ENCODE measurements at places on chromosomes 12 and 14.
A peak's percentile ranks its signal among the peaks of the same experiment; 100 is the strongest.

GRCh38 chr12:94849411-94849976 is 154.0 kb downstream of the NDUFA12 start:
- no peak for DNase-seq

- DNase-seq: no peak
These were observed 25.0 kb downstream of the KIF21A start for GRCh38 chr12:39417916-39418315.

DNA sequence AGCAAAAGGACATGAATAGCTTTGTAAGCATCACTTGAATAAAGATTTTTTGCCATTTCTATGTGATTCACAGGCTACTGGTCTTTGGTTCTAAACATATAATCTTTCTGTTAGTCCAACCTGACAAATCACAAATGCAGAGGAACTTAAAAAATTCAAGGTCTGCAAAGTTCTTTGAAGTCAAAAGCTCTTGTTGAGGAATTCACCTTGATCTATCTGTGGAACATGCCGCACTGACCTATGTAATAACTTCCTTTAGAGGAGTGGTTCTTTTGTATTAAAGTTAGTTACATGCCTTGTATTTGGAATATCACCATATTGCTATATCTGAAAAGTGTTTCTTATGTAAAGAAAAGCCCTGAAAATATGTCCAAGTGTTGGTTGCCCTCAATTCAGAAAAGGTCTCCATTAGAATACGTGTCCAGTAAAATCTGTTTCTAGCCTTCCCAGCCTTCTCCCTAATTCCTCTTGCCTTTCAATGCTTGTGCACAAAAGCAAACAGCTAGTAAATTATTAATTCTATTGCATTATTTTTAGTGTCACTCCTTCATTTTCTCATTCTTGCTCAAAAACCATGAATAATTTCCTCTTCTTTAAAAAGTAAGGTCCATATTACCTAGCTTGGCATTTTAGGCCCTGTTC is 1192.8 kb downstream of the FLRT2 start:
- DNase-seq: no peak

- no peak for DNase-seq
These were observed 27.0 kb upstream of the CPM start for GRCh38 chr12:68959891-68960464.

DNA sequence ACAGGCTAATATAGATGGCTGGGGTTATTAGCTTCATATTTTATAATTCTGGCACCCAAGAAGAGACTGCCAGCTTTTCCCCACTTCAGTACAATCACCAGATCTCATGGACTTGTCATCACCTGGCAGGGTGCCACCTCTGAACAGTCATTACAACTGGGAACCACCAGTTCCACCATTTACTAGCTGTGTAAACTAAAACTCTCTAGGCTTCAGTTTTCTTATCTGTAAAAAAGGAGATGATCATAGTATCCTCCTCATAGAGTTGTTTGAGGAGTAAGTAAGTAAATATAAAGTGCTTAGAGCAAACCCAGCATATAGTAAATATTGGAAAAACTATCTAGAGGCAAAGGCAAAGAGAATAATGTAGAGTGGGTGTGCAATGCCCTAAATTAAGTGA is 19.3 kb downstream of the CPNE8 start:
- DNase-seq: no peak

GRCh38 chr14:61531465-61532122 is 163.7 kb upstream of the HIF1A start:
- no peak for DNase-seq

DNA sequence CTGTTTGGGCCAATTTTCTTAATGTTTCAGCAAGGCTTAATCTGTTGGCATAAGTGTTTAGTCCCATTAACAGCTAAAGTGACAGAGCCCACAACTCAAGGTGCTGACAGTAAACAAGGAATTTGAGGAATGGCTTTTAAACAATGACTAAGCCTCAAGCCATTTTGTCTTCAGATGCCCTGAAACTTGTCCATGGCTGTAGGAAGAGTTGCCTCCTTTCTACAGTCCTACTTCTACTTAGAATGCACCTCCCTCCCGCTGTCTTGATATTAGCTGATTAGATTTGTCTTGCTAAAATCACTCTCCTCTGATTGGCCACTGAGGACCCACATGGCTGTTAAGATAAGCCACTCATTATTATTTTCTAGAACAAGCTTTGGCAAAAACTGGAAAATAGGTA is 188.4 kb upstream of the OTX2 start:
- DNase-seq: no peak

- no peak for DNase-seq
These were observed 76.3 kb downstream of the CMAS start for GRCh38 chr12:22122359-22122758.

- no peak for DNase-seq
These were observed 723.4 kb downstream of the TRHDE start for GRCh38 chr12:72995616-72996015.

- DNase-seq: no peak
These were observed 97.2 kb downstream of the ZC3H14 start for GRCh38 chr14:88660056-88660455.

DNA sequence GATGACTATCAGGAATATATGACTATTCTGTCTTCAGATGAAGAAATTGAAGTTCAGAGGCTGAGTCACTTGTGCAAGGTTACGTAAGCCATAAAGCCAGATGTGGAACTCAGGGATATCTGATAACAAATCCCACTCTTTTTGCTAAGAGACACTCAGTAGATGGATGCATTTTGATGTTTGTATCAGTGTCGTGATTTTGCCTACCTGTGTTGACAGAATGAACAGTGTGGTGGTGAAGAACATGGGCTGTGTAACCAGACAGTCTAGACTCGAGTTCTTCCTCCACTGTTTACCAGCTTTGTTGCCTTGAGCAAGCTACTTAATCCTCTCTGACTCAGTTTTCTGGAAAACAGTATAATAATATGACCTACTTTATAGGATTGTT is 93.9 kb downstream of the DAAM1 start:
- no peak for DNase-seq

- no peak for DNase-seq
These were observed 175.1 kb downstream of the NRXN3 start for GRCh38 chr14:78345131-78345744.

- peak; percentile 89 for DNase-seq
These were observed at the start of gene SMOC1 for GRCh38 chr14:69879175-69880043. SMOC1 (plus strand) TSS chr14:69879416; CDS start chr14:69879679, 263 bp downstream.

GRCh38 chr12:123937707-123938591 is 34.7 kb downstream of the CCDC92 start:
- DNase-seq: no peak

DNA sequence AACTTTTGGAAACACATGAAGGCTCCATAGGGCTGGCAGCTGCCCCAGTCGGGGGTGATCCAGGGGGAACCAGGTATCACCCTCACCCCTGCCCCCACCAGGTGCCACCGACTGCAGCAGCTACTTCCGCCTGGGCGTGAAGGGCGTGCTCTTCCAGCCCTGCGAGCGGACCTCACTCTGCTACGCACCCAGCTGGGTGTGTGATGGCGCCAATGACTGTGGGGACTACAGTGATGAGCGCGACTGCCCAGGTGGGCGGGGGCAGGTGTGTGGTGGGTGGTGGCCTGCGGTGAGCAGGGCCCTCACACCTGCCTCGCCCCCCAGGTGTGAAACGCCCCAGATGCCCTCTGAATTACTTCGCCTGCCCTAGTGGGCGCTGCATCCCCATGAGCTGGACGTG is 22.3 kb upstream of the NXPH4 start:
- DNase-seq: no peak

- no peak for DNase-seq
These were observed 82.1 kb downstream of the CMKLR1 start for GRCh38 chr12:108257004-108257403.

GRCh38 chr14:80933686-80934085 is 7.9 kb downstream of the CEP128 start:
- no peak for DNase-seq

DNA sequence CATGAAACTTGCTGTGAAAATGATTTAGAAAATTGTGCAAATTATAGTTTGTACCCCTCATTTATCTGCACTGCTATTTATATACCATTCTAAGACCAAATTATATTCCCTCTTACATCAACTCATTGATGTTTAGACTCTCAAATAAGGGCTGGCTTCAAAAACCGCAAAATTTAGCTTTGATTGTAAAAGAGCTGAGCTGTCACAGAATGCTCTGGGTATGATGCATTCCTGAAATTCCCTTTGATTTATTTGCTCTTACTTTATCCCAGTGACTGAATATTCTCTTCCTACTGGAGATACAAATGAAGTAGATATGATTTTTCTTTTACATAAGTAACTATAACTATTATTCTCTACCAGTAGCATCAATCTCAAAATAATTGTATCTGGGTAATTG is 78.0 kb upstream of the TMTC2 start:
- DNase-seq: no peak

- DNase-seq: no peak
These were observed 2.9 kb upstream of the CLEC1A start for GRCh38 chr12:10101648-10102220.

DNA sequence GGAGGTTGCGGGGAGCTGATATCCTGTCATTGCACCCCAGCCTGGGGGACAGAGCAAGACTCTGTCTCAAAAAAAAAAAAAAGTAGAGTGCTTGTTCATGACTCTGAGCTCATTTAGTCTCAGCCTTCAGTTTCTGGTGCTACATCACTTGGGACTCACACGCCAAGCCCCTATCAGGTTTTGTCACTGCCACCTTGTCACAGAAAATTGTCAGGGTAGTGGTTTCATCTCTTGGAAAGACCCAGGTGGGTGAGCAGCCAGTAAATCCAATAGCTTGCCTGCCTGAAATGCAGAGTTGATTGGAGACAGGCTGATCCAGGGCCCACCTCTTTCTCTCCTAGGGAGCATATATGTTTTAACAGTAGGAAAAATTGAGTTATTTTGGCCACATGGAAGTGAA is 113.0 kb downstream of the FGD4 start:
- no peak for DNase-seq

- no peak for DNase-seq
These were observed 14.3 kb downstream of the RNF212B start for GRCh38 chr14:23252006-23252405.

GRCh38 chr14:80202888-80203562 is 8.3 kb downstream of the DIO2 start:
- DNase-seq: peak; percentile 2

DNA sequence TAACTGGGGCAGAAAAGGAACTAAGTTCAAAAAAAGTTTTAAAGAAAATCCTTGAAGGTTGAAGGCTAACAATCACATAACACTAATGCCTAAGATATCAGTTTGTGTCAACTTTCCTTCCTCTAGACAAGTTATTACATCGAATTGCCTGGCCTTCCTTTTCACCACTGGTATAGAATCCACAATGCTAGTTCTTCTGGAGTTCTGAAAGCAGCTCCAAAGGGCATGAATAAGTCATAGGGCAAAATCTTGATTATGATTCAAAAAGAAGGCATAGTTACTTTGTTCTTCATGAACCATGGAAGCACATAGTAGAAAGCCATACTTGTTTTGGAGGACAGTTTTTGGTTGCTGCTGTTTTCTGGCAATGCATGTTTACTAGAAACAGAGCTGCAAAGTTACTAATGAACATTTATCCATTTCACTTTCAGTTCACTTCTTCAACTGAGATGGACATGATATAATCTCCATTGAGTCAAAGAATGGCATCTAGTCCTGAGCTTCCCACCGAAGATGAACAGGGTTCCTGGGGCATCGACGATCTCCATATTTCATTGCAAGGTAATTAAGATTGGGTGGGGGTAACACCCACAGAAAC is 56.0 kb downstream of the SYNE2 start:
- DNase-seq: no peak

DNA sequence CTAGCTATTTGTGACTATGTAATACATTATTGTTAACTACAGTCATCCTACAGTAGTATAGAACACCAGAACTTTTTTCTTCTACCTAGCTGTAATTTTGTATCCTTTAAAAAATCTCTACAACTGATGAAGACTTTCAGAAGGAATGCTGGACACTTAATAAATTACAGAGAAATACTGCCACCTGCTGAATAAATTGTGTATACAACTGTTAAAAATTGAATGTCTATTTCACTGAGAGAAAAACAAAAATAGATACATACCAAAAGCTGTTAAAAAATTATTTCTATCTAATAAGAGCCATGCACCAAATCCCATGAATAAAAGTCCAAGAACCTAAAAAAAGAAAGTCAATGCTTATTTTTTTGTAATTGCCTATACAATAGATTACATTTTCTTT is 6.6 kb downstream of the TSPAN19 start:
- no peak for DNase-seq

GRCh38 chr12:106974511-106974910 is 12.4 kb downstream of the MTERF2 start:
- DNase-seq: no peak

GRCh38 chr12:63875703-63876102 is 31.2 kb downstream of the SRGAP1 start:
- DNase-seq: no peak

DNA sequence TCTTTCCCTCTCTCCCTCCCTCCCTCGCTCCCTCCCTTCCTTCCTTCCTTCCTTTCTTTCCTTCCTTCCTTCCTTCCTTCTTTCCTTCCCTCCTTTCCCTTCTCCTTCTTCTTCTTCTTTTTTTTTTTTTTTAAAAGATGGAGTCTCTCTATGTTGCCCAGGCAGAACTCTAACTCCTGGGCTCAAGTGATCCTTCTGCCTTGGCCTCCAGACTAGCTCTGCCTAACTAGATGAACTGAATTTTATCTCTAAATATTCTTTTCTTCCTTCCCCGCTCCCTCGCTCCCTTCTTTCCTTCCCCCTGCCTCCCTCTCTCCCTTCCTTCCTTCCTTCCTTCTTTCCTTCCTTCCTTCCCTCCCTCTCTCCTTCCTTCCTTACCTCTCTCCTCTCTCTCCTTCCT is 170.5 kb upstream of the LHX5 start:
- no peak for DNase-seq

DNA sequence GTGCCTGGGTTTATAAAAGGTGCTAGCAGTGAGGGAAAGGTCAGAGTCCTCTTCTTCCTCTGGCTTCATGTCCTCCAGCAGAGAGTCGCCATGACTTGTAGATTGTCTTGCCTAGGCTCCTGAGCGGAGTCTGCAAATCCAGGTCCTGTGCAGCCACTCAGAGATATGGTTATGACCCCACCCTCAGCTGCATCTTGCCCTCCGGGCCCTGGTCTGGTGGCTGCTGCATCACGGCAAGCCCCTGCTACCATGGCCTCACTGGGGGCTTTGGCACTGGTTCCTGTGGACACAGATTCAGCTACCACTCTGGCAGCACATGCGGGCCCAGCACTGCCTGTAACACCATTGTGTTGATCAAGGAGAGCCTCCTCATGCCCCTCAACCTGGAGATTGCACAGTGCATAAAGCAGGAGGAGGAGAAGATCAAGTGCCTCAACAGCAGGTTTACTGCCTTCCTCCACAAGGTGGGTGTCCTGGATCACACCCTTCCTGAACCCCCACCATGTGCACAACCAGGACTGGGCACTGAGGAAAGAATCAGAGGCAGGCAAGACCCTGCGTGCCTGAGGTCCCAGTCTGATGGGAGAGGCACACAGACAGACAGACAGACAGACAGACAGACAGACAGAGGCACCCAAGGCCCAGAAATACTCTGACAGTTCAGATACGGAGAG is 10.5 kb upstream of the KRT86 start:
- DNase-seq: no peak

- DNase-seq: no peak
These were observed 6.2 kb downstream of the LIMA1 start for GRCh38 chr12:50276912-50277671.

- DNase-seq: no peak
These were observed 29.5 kb downstream of the AREL1 start for GRCh38 chr14:74683406-74683805.

- no peak for DNase-seq
These were observed 299.4 kb downstream of the ETNK1 start for GRCh38 chr12:22924391-22924790.
